ENCODE measurements at places on chromosomes 1 and 21.

DNA sequence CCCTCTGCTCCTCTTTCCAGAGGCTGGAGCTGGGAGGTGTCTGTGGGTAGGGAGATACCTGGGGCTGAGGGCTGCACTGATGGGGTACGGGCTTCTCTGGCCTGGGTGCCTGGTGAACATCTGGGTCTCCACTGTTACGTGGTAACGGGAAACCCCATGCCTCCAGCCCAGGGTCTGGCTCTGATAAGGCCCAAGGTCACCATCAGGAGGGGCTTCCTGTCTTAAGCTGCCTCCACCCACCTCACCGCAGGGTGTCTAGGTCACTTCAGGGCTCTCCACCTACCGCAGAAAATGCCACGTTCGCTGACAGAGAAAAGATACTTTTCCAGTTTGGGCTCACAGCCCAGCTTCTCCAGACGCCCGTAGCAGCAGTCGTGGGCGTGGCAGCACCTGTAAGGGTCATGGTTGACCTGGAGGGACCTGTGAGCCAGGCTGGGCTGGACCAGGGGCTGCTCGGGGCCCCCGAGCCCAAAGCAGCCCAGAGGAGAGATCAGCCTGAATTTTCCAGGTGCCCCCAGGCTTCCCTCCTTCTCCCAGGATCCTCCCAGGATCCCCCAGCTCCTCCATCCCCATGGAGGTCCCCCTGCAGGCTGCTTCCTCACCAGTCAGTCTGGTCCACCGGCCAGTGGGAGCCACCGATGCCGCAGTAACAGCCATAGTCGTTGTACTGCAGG is 1.3 kb downstream of the PLA2G2E start:
- no peak overlapping the region for H3K27ac ChIP-seq
- no peaks in the 10 kb centered on the region for H3K36me3 ChIP-seq
- H3K4me1 ChIP-seq: no peaks in the 10 kb centered on the region
- H3K27me3 ChIP-seq: no peaks in the 10 kb centered on the region
- DNase-seq: no peak

DNA sequence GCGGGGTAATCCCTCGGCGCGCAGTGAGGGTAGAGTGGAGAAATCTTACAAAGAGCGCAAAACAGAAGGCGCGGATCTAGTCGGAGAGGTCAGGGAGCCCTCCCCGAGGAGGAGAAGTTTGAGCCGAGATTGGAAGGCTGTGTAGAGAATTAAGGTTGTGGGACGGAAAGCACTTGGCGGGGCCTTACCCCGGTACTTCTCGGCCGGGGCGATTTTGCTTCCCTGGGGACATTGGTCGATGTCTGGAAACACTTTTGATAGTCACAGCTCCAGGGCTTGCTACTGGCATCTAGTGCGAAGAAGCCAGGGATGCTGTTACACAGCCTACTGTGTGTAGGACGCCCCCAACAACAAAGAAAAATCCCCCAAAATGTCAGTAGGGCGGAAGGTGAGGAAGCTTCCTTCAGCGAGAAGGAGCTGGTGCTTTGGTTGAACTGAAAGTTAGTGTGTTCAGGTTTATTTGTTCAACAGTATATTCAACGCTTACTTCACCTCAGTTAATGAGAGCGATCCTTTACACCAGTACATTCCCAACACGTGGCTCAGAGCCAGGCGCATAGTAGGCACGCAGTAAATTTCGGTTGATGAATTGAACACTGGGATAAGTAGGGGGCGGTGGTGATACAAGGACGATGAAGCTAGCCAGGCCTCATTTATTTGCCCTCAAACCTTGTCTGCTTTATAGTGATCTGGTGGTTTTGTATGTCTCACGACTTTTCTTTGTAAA is 807 bp downstream of the CEP85 start:
- peaks cover 13% of the 10 kb centered on the region for H3K4me1 ChIP-seq
- peak overlapping the region; percentile 93 for H3K27ac ChIP-seq
- H3K36me3 ChIP-seq: no peaks in the 10 kb centered on the region
- peak overlapping the region; percentile 91 for H3K4me3 ChIP-seq

DNA sequence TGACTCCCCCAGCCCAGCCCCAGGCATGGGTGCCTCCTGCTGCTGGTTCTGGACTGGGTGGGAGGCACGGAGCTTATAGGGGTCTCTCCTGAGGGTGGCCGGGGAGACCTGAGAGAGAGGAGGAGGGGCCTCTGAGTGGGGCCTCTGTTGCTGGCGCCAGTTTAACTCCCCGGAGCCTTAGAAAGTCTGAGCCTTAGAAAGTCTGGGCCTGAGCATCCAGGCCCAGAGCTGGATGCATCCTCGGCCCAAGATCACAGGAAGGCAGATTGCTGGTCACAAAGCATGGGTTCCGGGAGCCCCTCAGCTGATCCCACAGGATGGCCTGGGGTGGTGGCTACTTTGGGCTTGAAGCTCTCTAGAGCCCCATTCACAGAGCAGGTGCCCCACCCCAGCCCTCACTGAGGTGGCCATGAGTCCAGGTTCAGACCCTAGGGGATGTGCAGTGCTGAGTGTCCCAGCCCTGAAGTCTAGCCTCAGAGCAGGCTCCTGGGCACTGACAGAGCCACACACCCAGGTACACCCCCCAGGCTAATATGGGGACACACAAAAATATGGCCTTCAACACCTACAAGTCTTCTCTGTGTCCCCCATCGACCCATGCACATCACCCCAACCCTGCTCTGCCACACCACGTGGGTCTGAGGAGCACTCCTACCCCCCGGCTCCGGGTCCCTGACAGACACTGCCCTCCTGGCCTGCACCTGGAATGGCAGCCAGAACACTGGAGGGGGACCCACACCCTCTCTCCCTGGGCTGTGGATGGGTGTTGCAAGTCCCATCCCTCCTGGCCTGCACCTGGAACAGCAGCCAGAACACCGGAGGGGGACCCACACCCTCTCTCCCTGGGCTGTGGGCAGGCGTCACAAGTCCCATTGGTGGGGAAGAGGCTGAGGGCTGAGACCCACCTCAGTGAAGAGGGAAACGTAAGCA is 9.7 kb downstream of the PLA2G2F start:
- H3K27ac ChIP-seq: no peak overlapping the region
- DNase-seq: no peak
- H3K4me1 ChIP-seq: no peaks in the 10 kb centered on the region
- no peak overlapping the region for H3K4me3 ChIP-seq
- no peaks in the 10 kb centered on the region for H3K36me3 ChIP-seq

GRCh38 chr1:31159869-31160611 is 79.6 kb downstream of the NKAIN1 start:
- no peak for DNase-seq
- H3K36me3 ChIP-seq: no peaks in the 10 kb centered on the region
- no peak overlapping the region for H3K27ac ChIP-seq
- no peaks in the 10 kb centered on the region for H3K27me3 ChIP-seq
